Activated CD4-positive, alpha-beta T cell treated with anti-CD3 and anti-CD28 coated beads, Interleukin-2, amount 50 U/mL, for 48 hours (primary cell): ENCODE measurements at places on chromosomes 16 and 17.

- no peak for DNase-seq
These were observed 10.3 kb upstream of the RNPS1 start for GRCh38 chr16:2278272-2278608.

DNA sequence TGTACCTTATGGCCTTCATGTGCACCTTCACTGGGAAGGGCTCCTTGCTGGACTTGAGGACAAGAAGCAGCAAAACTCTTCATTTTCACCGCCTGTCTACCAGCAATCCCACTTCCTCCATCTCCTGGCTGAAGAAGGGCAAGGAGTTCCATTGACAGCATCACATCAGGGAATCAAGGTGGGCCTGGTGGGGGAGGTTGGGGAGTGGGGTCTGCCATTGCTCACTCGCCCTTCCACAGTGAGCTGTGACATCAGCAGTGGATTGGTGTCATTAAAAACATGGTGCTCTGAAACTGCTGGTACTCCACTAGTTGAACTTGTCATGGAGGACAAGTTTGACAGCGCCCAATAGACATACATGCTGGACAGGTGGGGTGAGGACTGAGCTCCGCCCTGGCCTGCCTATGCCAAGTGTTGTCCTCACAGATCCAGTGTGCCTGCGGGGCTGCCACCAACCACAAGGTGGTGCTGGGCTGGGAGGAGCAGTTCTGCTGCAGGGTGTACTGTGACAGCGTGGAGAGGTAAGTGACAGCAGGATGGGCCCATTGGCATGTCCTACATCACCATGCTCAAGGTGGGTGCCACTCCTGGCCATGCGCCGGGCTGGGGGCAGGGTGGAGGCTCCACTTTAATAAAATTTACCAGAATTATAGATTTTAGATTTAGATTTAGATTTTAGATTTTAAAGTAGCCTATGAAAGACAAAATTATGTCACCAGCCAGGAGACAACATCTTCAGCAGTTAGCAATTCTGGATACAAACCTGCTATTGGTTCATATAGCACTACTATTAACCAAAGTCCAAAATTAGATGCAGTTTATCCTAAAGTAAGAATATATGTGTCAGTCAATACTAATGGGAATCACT is 1729.1 kb downstream of the TP53TG3F start:
- DNase-seq: no peak

DNA sequence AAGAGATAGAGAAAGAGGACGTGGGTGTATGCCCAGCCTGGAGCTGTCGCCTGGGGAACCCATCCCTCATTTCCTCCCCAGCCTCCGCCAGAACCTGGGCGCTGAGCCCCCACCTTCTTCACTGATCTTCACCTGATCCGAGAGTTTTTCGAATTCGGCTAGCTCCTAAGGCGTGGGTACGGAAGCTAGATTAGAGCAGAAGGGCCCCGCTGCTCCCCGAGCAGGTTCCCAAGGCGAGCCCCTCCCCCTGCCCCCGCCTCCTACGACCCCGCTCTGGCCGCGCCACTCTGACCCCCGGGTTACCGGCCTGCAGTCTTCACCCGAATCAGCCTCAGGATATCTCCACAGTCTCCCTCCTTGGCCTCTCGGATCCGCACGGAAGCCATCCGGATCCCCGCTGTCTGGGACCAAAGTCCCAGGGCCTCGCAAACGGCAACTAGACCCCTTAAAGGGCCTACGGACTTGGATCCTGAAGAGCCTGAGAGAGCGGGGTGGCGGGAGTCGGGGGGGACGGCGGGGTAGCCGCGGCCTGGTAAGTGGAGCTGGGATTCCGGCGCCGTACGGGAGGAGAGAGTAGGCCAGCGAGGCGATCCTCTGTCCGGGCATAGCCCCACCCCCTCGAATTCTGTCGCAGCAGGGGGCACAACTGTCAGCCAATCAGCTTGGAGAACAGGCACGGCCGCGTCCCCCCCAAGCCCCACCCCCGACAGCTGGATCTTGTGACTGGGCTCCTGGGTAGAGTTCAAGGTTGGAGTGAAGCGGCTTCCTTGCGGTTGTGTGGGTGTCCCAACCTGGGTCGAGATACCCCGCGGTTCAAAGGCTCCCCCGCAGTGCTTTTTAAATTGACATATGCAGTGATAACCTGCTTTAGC is at the start of gene SAT2:
SAT2 (minus strand) TSS at position 572 of the 872 bp plus-strand sequence; CDS start at position 386, 186 bp downstream.
- DNase-seq: peak; percentile 90

DNA sequence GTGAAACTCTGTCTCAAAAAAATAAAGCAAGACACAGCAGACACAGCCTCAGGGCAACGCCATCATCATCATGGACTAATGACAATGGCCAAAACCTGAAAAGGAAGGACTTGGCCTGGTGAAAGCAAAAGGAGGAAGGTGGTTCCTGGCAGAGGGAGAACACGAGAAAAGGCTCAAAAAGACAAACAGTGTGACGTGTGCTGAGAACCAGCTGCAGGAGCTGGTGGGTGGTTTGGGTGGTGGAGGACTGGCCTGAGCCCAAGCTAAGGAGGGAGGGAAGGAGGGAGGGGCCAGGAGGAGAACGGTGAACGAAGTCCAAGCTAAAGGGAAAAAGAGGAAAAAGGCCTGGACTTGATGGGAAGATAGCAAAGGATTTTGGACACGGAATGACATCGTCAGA is 85.1 kb downstream of the SLC39A11 start:
- no peak for DNase-seq

DNA sequence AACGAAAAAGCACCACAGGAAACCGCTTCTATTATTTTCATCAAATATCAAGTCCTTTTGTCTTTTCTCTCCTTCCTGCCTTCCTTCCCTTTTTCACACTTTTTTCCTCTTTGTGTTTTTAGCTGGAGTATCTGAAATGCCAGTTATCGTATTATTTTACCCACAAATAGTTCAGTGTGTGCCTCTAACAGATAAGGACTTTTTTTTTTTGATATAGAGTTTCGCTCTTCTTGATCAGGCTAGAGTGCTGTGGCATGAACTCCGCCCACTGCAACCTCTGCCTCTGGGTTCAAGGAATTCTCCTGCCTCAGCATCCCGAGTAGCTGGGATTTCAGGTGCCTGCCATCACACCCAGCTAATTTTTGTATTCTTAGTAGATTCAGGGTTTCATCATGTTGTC is 10.7 kb downstream of the DNAAF1 start:
- no peak for DNase-seq

DNA sequence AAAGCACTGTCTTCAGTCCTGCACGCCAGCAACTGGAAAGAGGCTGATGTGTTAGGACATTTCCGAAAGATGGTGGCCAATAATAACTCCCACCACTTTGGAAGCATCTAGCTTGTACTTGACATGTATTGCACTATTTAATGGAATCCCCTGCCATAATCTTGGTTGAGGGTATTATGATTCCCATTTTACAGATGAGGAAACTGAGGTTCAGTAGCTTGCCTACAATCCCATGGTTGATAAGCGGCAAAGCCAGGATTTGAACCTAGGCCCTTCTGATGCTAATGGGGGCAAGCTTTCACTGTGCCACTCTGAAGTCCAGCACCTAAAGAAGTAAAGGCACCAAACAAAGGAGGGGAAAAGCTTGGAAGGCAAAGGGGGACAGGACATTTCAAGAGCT is 8.0 kb downstream of the CACNG5 start:
- DNase-seq: no peak

GRCh38 chr17:2368359-2368758 is 31.1 kb downstream of the SGSM2 start:
- no peak for DNase-seq

GRCh38 chr16:68229431-68230175 is 6.3 kb downstream of the ESRP2 start:
- peak; percentile 46 for DNase-seq

- no peak for DNase-seq
These were observed 43.1 kb downstream of the TBX4 start for GRCh38 chr17:61495161-61495857.

DNA sequence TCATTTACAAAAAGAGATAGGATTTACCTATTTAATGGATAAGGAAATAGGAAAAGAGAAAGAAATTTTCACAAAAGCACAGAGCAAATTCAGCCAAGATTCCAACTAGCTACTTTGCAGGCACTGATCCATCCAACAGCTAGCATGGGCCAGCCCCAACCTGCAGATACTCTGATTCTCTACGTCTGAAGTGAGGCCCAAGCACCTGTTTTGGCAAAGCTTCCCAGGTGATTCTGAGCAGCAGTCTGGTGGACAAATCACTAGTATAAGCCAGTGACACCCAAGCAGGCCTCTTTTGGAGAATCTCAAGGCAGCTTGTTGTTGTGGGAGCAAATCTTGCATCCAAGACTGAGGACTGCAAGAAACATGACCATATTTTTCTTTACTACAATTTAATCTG is 20.9 kb upstream of the CALB2 start:
- no peak for DNase-seq

DNA sequence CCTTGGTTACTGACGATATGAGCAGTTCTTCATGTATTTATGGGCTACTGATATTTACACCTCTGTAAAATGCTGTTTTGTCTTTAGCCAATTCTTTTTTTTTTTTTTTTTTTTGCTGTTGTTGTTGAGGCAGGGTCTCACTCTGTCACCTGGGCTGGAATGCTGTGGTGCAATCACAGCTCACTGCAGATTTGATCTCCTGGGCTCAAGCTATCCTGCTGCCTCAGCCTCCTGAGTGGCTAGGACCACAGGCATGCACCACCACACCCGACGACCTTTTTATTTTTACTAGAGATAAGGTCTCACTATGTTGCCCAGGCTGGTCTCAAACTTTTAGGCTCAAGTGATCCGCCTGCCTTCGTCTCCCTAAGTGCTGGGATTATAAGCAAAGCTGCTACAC is 225.0 kb upstream of the AXIN2 start:
- DNase-seq: no peak

DNA sequence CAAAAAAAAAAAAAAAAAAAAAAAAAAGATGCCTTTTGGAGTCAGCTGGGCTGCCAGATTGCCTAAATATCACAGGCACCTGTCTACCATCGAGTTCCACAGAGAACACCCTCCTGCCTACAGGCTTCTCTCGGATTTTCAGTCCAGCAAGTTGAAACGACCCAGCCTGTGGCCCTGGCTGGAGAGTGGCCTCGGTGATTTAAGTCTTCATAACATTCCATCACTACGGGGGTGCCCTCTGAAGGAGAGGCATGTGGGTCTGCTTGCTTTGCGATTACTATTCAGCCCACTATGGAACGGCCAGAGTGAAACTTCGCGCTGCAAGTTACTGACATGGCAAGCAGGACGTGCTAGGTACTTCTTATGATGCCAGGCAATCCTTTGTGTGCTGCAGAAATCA is 42.8 kb downstream of the MARCHF10 start:
- DNase-seq: no peak

- no peak for DNase-seq
These were observed 293.1 kb upstream of the N4BP1 start for GRCh38 chr16:48903039-48903438.

DNA sequence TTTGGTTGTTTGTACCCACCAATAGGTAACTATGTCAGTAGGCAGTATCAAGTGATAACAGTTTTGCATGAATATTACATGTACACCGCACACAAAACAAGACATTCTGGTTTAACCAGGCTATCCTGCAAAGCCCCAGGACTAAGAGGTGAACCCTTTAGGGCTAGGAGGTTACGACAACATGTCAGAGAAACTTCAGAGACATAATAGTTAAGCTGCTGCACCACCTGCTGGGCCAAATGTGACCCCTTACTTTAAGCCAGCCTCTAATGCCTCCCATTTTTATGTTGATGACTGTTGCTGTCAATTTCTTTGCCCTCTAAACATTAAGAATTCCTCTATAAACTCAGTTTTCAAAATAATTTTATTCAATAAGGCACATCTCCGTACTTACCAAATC is 15.4 kb downstream of the SRP68 start:
- DNase-seq: no peak

- DNase-seq: peak; percentile 30
These were observed 18.2 kb upstream of the NXPH3 start for GRCh38 chr17:49557312-49558024.

DNA sequence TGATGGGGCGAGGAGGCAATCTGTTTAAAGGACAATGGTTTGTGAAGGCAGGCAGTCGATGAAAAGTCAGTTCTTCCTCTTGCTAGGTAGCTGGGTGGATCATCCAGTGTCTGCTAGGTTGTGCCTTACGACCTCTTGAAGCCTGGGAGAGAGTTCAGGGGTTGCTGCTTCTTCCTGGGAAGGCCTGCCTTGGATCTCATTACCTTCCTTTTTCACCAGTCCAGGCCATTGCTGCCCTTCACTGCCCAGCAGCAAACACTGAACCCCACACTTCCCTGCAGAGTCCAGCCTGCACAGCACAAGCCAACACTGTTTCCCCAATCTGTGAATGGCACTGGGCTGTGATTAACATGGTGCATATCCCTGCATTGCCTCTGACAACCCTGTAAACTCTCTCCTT is 24.7 kb downstream of the HS3ST2 start:
- no peak for DNase-seq

GRCh38 chr16:73268366-73268993 is 220.6 kb upstream of the ZFHX3 start:
- no peak for DNase-seq

DNA sequence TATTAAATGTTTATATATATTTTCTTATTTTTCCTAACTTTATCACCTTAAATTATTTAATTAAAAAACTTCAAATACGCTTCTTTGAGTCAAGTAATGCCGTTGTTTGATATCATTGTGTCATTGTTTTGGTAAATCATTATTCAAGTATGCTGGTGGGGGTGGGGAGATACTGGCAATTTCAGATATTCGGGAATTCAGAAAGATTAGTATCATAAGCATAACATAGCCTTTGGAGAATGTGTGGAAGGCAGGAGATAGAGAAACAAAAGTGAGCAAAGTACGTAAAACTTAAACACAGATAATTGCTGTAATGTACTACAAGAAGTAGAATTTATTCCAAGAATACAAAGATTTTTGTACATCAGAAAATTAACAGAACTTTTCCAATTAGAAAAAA is 49.8 kb downstream of the TANC2 start:
- DNase-seq: no peak

DNA sequence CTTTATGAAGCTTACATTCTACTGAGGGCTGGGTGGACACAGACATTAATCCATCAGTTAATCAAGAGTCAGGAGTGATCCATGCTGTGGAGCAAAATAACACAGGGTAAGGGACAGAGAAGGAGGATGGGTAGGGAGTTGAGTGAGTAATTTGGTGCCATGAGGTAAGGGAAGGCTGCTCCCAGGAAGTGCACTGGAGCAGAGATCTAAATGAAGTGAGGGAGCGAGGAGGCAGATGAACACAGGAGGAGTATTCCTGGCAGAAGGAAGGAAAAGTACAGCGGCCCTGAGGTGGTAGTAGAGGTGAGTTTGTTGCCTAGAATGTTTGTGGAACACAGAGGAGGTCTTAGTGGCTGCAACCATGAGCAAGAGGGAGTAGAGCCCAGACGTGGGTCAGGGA is 34.8 kb downstream of the ASIC2 start:
- DNase-seq: no peak
